ENCODE measurements at places on chromosomes 3 and 15. TPM values are rescaled to one million over a fixed set of nuclear protein-coding genes. Genes with fewer than 3 reads are reported as not detected.

The NR2E3 gene
- total RNA-seq, result not detected

DNA sequence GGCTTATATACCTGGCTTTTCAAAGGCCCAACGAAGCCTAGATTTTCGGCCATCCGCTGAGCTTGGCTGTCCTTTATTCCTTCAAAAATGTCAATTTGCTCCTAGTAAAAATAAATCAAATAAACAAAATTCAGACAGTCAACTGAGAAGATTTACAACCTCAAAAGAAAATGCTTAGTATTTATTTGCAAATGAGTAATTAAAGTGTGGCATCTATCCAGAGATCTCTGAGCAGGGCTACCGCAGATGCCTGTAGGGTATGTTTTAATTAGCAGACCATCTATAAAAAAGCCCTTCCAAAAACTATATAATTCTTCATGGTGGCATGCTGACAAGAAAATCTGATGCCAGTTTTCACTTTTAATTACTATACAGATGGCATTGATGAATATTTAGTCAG lies 136.2 kb downstream of the SUCLG2 start:
- DNase-seq, result no peak

DNA sequence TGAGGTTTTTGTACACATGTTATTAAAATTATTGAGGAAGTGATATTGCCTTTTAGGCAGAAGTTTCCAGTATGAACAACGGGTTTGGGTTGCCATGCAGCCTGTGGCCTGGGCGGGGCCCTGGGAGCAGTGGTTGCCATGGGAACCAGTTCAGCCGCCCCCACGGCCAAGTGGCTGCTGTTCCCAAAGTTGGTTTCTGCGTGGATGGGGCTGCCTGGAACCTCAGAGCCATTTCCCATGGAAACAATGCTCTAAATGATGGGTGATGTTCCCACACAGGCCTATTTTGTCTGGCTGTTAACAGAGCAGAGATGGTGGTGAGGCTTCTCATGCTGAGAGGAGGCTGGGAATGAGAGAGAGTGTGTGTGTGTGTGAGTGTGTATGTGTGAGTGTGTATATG lies 19.5 kb downstream of the MRAS start:
- DNase-seq, result no peak

- DNase-seq, result no peak
These were observed 34.5 kb downstream of the PTPRG start for GRCh38 chr3:61595826-61596225.

DNA sequence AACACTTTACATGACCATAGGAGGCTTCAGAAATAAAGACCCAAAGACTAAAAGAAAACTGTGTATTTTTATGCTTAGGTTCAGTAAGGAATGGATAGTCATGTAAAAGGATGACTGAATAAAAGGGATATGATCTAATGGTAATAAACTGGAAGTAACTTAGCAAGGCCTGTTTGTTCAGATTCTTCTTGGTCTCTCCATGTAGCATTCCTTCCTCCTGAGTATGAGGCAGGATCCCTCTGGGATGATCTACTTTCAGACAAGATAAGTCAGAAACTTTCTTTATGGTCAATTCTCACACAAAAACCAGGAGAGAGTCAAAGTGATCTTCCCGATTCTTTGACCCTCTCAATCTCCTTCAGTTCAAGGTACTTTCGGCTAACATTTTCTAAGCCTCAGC lies 340.8 kb upstream of the DCBLD2 start:
- no peak for DNase-seq

GRCh38 chr15:63041974-63042876 lies at the start of gene TPM1:
TPM1 (plus strand) TSS chr15:63042747; CDS start chr15:63042830, 83 bp downstream.
- no peak for DNase-seq

GRCh38 chr3:294581-294980 lies 98.0 kb downstream of the CHL1 start:
- DNase-seq, result no peak

The NOX5 gene
- not detected for total RNA-seq

GRCh38 chr15:73683257-73683776 lies 866 bp upstream of the CD276 start:
- peak; percentile 9 for DNase-seq

DNA sequence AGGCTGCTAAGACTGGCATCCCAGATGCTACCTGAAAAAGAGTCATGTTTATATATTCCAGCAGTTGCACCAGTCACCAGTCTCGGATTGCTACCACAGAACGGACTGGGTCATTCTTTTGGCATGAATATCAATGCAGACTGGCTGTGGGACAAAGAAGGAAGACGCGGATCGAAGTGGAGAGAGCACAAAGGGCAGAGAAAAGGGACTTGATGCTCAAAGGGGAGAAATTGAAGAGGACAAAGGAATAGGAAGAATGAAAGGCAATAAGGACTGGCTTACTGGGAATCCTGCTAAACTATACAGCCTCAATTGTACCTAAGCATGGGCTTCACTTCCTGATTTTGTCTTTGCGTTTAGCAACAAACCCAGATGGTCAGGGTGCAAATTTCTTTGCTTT lies 15.3 kb upstream of the DIS3L start:
- no peak for DNase-seq

GRCh38 chr3:47004369-47005211 lies 25.1 kb downstream of the NBEAL2 start:
- no peak for DNase-seq

DNA sequence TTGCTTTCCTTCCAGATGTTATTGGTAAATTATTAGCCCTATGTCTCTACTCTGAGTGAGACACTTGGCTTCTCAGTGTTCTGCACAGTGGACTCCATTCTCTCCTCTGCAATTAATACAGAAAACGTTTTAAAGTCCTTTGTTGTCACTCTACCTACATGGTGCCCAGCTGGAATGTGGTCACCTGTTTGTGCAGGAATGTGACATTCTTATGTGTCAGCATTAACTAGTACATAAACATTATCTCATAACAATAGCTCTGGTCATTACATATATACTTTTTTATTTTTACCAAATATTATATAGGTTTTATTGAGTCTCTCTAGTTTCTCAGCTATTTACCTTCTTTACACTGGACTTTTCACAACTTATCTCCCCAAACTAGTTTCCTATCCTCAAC lies 147.0 kb upstream of the KCNMB2 start:
- DNase-seq, result no peak

The SHC4 gene
- 0.66 TPM for total RNA-seq

GRCh38 chr3:112930771-112931170 lies 44.1 kb downstream of the CD200R1 start:
- no peak for DNase-seq

The ARID3B gene
- total RNA-seq, result 39.8 TPM

DNA sequence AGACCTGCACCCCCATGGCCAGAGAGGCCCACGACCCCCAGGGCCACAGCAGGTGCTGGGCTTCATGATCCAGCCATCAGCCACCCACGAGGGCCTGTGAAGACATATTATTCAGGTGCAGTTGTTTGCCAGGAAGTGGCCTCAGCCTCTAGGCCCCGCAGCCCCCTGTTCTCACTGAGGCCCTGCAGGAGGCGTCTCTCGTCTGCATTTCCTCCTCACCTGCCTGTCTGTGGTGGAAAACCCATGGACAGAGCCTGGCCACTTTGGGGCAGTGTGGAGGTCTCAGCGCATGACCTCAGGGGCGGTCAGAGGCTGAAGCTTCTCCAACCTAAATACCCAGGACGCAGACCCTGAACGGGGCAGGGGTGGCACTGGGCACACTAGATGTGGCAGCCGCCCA lies 18.6 kb downstream of the UROC1 start:
- peak; percentile 31 for DNase-seq

DNA sequence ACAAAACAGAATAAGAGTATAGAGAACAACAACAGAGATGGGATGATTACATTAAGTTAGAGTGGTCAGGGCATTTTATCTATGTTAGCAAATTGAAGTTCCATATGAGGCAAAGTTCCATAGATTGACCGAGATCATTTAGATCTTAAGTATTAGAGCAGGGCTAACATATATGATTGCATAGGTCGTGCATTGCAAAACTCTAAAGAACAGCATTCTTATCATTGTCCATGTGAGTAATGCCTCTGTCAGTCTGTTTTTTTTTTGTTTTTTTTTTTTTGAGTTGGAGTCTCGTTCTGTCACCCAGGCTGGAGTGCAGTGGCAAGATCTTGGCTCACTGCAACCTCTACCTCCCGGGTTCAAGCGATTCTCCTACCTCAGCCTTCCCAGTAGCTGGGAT lies 341.7 kb upstream of the KCNH8 start:
- no peak for DNase-seq

The ISLR gene
- not detected for total RNA-seq

DNA sequence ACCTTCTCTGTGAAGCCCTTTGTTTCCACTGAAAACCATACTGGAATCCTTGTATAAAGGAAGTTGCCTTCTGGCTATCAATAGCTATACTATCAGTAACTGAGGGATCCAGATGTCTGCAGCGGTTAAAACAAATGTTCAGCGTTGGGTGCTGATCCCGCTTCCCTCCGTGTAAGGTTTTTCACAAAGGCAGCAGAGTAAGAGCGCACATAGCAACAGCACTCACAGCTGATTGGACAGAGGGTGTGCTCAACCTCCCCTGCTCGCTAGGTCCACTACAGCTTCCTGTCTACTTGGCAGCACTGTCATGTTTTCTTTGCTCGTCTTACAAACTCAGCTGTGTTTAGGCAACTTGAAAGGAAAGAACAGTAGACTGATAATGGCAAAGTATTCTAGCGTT lies 27.3 kb downstream of the ATOSA start:
- DNase-seq, result peak; percentile 54

DNA sequence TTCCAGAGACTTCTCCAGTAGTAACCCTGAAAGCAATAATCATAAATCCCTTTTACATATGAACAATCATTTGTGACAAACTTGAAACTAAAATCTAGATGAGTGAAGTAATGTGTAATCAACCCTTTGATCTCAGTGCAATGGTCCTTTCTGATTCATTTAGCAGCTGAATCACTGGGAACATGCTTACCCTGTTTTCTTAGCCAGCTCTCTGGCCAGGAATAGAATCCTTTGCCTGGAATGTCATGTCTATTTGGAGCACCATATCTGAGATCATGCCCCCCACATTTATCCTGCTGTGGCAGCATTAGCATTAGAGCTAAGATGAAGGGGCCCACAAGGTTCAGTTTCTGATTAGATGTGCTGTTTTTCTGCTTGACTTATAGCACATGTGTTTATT lies 309.8 kb downstream of the OXSM start:
- DNase-seq, result no peak

The SLC22A14 gene
- not detected for total RNA-seq

GRCh38 chr3:151436675-151437446 lies 24.0 kb downstream of the IGSF10 start:
- no peak for DNase-seq

GRCh38 chr15:93265111-93265556 lies 176.1 kb upstream of the RGMA start:
- no peak for DNase-seq

GRCh38 chr15:74136540-74136813 lies 6.1 kb downstream of the ISLR2 start:
- DNase-seq, result no peak

DNA sequence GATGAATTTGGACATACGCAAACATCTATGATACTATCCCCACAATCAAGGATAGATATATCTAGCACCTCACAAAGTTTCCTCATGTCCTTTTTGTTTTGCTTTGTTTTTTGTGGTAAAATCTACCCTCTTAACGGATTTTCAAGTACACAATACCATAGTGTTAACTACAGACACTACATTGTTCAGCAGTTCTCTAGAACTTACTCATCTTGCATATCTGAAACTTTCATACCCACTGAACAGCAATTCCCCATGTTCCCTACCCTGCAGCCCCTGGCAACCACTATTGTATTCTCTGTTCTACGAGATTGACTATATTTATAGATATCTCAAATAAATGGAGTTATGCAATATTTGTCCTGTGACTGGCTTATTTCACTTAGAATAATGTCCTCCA lies 58.1 kb upstream of the TJP1 start:
- DNase-seq, result no peak

GRCh38 chr3:66592927-66593625 lies 92.3 kb upstream of the LRIG1 start:
- DNase-seq, result no peak

DNA sequence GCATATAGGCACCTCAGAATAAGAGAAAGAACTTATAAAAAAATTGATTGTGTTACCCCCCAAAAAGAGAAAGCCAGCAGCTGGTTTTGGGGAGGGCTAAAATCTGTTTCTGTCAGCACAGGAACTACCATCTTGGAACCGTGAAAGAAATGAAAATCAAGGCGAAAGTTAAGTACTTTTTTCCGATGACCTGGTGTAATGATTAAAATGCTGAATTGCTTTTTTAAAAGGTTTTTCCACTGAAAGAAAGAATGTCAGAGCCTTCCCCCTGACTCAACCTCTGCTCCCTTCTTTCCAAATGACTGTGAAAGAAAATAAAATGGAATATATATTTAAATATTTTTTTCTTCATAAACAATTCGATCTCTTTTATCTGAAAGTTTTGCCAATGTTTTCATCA lies 570.5 kb upstream of the CFAP20DC start:
- no peak for DNase-seq

The GOLGA6L9 gene
- total RNA-seq, result 2.3 TPM

The CD276 gene
- total RNA-seq, result not detected

DNA sequence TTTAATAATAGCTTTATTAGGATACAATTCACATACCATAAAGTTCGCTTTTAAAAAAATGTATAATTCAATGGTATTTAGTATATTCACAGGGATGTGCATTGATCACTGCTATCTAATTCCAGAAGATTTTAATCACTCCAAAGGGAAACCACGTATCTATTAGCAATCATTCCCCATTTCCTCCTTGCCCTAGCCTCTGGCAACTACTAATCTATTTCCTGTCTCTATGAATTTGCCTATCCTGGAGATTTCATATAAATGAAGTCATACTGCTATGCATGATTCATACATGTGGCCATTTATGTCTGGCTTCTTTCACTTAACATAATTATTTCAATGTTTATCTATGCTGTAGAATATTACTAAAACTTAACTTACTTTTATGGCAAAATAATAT lies 32.0 kb upstream of the CASR start:
- no peak for DNase-seq

The UBA7 gene
- 187 TPM for total RNA-seq

GRCh38 chr3:195909644-195910498 lies 1.5 kb upstream of the TNK2 start:
- DNase-seq, result peak; percentile 90

The CEP152 gene
- total RNA-seq, result 40.0 TPM

- DNase-seq, result no peak
These were observed 98.7 kb downstream of the UBE2E2 start for GRCh38 chr3:23301819-23302218.

The THAP10 gene
- total RNA-seq, result not detected

The FSIP1 gene
- 1.0 TPM for total RNA-seq

The SERP1 gene
- 87.3 TPM for total RNA-seq

- DNase-seq, result no peak
These were observed 19.5 kb downstream of the SMARCC1 start for GRCh38 chr3:47762233-47762632.
